ENCODE measurements at places on chromosomes 12 and 14.

DNA sequence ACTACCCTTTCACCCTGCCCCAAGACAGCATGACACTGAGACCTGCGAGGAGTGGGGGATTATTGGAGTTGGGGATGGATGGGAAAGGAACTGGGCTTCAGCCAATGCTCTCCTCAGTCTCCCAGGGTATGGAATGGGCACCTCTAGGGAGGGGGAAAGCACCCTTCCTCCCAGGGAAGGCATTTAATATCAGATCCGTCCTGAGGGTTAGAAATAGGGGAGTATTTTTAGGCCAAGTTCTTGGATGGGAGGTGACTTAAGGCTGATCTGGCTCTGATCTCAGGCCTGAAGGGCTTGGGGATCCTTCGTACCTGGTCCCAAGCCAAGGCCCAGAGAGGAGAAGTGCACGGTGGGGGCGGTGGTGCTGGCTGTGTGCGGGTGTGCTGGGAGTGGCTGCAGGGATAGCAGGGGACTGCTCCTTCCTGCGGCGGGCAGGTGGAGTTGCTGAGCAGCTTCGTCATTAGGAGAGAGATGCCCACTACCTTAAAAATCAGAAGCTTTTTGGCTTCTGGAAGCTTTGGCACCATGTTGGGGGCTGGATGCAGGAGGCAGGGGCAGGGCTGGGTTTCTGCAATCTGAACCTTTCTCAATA lies 7.0 kb upstream of the CEBPE start:
- no peak for DNase-seq

DNA sequence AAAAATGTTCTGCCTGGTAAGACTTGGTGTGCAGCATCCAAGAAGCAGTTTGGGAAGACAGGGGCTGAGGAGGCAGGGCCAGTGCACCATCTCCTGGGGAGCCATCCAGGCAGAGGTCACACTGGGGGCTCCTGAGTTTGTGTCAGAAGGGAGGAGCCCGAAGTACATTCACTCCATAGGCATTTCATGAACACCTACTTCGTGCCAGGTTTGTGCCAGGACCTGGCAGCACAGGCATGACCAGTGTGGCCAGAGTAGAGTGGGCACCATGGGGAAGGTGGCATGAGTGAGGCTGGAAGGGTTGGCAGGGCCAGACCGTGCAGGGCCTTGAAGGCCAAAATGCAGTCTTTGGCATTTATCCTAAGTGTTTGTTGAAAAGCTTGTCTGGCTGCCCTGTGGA lies 86.5 kb upstream of the RIN3 start:
- no peak for DNase-seq

DNA sequence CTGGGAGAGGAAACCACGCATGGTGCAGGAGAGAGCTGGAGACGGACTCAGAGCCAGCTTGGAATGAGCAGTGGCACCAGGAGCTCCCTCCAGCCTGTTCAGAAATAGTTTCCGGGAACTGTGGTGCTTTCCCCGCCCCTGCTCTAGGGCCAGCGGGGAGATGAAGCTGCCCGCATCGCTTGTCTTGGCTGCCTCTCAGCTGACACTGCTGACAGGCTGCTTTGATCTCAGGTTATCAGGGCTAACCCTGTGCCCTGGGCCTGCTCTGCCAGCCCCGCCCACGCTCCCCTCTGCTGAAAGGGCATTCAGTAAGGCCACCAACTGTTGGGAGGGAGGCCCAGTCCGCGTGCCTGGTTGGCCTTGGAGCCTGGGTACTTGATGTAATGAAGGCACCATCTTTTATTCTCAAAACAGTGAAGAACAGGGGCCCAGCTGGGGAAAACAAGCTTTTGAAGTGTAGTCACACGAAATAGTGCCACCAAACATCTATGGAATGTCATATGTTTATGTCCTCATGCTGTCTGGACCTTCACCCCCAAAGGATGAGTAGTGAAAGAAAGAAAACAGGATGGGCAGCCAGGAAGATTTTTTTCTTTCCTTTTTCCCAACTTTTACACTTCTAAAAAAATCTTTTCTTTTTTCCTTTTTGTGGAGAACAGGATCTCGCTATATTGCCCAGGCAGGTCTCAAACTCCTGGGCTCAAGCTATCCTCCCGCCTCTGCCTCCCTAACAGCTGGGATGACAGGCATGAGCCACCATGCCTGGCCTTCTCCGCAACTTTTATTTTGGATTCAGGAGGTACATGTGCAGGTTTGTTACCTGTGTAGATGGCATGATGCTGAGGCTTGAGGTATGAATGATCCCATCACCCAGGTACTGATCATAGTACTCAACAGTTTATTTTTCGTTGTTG lies 115.9 kb upstream of the TBX3 start:
- no peak for DNase-seq

DNA sequence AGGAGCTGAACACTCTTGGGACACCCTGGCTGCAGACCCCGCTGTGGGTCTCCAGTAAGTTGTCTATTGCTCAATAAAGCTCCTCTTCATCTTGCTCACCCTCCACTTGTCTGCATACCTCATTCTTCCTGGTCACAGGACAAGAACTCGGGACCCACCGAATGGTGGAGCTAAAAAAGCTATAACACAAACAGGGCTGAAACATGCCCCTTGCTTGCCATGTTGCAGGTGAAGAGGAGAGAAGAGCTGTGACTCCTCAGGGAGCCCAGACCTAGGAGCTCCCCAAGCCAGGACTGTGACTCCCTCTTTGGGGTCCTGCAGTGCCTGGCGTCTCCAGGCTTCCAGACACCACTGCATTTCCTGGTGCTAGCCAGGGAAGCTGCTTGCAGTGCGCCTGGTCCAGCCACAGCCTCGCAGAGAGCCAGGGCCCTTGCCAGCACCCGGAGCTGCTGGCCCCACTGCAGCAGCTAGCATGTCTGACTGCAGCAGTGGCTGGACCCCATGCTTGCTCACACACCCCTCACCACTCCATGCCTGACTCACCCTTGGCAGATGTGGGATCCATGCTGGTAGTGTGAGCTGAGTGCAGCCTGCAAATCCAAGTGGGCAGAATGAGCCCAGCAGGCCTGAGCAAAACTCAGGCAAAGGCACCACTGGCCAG lies 37.1 kb upstream of the OR5AU1 start:
- DNase-seq = no peak

- DNase-seq = no peak
Observed at GRCh38 chr12:114185036-114185435, 218.9 kb upstream of the RBM19 start.

GRCh38 chr14:29077916-29078315 lies 311.3 kb downstream of the FOXG1 start:
- no peak for DNase-seq

Measured in NCI-H187 treated with DMSO at 0.1 percent for 48 hours (cell line).